ENCODE measurements at places on chromosomes 5 and 9.

DNA sequence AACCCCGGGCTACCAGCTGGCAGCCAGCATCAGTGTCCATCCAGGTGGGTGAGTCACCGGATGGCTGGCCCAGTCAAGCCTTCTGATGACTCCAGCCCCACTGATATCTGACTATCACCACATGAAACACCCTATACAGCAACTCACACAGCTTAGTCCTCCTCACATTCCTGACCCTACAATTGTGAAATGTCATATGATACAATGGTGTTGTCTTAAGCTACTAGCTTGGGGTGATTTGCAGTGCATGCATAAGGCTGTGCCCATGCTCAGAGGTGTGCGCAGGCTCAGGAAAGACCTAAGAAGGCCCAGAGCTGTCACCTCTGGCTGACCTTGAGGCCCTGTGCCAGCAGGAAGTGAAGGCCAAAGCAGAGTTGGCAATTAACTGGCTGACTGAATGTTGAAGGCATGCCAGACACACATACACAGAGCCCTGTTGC is 21.5 kb upstream of the SEMA4D start:
- no peak for DNase-seq

- DNase-seq: no peak
Observed at GRCh38 chr5:34563931-34564709, 92.0 kb upstream of the RAI14 start.

DNA sequence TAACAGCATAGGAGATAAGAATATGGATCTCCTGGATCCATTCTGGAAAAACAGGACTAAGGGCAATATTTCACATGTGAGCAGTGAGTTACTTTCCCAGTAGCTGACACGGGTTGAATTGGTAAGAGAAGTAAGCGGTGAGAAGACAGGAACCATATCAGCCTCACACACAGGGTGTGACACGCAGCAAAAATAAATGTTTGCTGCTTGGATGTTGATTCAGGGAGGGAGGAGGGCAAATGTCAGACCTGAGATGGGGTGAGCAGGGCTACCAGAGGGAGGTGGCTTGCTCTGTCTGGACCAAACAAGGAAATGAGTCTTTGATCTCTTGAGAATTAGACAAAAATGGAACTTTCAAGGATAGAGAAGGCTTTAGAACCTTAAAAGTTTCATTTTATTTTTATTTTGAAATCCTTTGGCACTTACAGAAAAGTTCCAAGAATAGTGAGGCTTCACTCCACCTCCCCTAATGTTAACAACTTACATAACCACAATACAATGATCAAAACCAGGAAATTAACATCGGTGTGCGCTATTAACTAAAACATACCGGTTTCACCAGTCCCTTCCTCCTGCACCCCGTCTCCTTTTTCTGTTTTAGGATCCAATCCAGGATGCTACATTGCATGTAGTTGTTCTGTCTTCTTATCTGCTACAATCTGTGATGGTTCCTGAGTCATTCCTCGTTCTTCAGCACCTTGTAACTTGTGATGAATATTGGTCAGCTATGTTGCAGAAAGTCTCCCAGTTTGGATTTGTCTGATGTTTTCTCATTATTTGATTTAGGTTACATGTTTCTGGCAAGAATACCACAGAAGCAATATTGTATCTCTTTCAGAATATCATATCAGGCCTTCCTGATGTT is 20.5 kb upstream of the ARHGEF28 start:
- no peak for DNase-seq

DNA sequence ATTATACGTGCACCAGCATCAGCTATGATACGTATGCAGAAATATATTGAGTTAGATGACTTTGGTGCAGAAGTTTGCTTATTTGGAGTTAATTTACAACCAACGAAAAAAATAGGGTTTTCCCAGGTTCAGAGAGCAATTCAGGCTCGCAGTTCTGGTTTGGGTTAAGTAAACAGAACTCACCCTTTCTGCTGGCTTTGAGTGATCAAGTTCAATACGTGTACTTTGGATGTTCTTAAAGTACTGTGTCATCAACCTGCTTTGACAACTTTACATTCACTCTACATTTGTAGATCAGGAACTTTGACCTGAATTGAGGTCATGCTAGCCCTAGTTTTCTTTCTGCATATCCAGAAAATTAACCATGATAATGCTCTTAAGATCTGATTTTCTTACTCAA is 40.7 kb downstream of the ACOT12 start:
- no peak for DNase-seq

DNA sequence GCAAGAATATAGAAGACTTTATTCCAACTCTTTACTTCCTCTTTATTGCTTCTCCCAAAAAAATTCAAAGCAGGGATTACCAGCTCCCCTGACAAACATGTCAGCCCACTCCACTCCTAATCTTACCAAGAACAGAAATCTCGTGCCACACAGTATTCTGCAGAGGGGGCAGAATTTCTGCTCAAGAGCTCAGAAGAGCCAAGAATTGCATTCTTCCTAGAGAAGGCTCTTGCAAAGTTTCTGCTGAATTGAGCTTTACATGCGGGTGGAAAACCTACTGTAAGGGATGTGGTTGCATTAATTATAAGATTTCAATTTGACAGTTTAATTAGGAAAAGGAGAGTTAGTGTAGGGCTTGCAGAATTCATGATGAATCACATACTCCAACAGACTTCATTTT is 428.5 kb downstream of the CETN3 start:
- no peak for DNase-seq

DNA sequence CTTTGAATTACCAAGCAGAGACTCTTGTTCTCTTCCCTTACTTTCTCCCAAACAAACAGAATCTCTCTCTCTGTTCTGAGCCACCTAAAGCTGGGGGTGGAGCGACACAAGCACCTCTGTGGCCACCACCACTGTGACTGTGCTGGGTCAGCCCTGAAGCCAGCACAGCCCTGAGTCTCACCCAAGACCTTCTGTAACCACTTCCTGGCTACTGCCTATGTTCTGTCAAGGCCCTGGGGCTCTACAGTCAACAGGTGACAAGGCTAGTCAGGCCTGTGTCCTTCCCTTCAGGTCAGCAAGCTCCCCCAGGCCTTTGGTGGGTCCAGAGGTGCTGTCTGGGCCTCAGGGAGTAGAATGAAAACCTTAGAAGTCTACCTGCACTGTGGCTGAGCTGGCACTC is 26.1 kb upstream of the SLC28A3 start:
- DNase-seq: no peak

- no peak for DNase-seq
Observed at GRCh38 chr5:42022383-42022972, 97.4 kb downstream of the FBXO4 start.

GRCh38 chr9:126606483-126606870 is 7.3 kb upstream of the LMX1B start:
- no peak for DNase-seq

DNA sequence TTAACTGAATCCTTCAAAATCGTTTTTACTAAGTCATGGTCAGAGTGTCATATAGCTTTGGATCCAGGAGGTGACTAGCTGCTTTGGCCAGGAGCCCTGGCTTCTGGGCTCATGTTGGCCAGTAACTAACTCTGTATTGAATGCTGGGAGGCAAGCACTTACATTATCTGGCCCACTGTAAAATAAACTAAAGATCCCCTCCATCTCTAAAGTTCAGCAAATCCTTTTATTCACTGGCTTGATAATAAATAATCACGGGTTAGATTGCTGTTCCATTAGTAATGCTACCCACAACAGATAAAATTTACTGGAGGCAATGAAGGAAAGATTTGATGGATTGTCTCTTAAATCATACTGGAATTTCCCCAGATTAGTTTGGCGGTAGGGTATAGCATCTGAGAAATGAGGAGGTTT is 382.2 kb upstream of the TLE4 start:
- no peak for DNase-seq

DNA sequence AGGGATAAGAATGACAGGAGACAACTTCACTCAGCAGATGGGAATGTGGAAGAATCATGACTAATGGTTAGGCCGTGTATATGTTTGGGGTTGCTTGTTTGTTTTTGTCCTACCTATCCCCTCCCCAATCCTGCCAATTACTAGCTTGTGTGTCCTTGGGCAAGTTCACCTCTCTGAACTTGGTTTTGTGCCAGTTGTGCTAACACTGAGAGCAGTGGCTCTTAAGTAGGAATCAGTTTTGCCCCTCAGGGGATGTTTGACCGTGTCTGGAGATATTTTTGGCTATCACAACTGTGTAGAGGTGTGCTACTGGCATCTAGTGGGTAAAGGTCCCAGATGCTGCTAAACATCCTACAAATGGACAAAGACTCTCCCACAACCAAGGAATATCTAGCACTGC is 287.0 kb downstream of the DMRT2 start:
- DNase-seq: no peak

DNA sequence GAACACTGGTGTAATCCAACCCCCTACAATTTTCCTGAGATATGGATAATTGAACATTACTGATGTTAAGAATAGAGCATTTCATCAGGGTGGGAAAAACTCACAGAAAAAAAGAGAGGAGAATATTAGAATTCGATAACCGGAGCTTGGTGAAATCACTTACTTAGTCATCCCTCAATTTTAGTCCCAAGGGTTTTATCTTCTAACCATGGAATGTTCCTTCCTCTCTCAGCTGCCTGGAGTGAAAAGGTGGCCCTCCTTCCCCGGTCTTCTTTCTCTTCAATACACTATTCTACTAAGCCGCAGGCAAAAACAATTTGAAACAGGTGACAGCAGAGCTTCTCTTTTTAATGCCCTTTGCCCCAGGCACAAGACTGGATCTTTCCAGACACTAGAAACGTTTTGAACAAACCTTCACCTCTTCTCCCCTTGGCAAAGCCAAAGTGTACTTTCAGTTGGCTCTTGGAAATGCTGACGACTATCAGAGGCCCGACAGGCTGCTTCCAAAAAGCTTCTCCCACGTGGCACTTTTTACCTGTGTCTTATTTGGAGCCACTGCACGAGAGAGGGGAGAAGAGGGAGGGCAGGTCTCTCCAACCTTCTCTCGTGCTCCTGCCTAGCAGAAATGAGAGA is 543.9 kb downstream of the TLE1 start:
- DNase-seq: no peak

- no peak for DNase-seq
Observed at GRCh38 chr9:132560616-132561202, 21.7 kb upstream of the BARHL1 start.

DNA sequence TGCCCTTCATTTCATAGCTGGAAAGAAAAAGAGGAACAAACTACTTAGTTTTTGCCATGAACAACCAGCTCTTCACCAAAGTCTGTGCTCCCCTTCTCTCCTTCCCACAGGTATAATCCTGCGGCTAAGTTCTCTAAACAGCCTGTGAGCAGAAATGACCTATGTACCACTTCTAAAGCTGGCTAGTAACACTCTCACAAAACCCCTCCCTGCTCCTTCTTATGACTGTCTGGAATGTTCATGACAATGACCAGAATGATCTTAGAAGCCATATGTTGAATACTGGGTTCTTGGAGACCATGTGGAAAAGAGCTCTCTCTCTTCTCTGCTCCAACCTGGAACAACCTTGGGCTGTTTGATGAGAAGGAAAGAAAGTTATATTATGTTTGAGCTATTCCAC is 12.9 kb upstream of the AMACR start:
- DNase-seq: no peak

DNA sequence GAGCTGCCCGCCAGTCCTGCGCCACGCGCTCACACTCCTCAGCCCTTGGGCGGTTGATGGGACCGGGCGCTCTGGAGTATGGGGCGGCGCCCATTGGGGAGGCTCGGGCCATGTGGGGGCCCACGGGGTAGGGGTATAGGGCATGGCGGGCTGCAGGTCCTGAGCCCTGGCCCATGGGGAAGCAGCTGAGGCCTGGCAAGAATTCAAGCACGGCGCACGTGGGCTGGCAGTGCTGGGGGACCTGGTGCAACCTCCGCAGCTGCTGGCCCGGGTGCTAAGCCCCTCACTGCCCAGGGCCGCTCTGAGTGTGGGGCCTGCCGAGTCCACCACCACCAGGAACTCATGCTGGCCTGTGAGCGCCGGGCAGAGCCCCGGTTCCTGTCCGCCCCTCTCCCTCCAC is 229.6 kb upstream of the ZNF608 start:
- no peak for DNase-seq

GRCh38 chr5:132027027-132027426 is 15.6 kb upstream of the ACSL6 start:
- DNase-seq: no peak

GRCh38 chr9:133665535-133665934 is 29.4 kb downstream of the DBH start:
- no peak for DNase-seq

DNA sequence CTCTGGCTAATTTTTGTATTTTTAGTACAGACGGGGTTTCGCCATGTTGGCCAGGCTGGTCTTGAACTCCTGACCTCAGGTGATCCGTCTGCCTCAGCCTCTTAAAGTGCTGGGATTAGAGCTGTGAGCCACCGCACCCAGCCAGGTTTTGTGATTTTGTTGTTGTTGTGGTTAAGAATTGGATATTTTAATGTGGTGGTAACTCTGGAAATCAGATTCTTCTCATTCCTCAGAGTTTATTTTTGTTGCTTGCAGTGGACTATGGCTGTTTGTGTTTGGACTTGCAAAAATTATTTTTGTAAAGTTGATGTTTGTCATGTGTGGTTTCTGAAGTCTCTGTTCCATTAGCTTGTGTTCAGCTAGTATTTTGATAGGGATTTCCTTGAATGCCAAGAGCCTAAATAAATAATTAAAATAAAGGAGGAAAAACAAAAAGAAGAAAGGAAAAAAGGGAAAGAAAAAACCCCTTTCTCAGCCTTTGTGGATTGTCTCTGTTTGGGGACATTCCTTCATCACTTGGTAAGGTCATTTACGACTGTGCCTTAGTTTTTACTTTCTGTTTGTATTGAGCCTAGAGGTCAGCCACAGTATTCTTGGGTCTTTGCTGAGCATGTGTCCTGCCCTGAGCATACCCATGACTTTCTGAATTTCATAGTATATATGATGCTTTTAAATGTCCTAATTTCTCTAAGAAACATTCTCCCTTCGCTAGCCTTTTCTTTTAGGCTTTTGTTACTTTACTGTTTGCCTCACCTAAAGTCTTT is 37.3 kb downstream of the PBX3 start:
- DNase-seq: no peak

DNA sequence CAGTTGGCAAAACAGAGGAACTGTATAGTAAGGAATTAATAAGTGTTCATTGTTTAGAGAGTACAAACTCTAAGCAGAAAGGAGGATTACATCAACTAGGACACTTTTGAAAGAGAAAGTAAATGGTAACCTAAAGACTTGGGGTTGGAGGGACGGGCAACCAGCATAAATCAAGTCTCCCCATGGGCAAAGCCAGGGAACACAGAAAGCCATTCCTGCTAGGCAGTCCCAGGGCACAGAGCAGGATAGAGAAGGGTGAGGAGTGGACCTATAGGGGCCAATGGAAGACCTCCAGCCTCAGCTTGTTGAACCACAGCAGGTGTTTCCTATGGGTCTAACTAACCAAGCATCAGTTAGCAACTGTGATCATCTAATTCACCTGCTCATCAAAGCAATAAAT is 9.2 kb upstream of the ERAP1 start:
- no peak for DNase-seq

- no peak for DNase-seq
Observed at GRCh38 chr5:145859453-145859852, 13.4 kb downstream of the GRXCR2 start.

DNA sequence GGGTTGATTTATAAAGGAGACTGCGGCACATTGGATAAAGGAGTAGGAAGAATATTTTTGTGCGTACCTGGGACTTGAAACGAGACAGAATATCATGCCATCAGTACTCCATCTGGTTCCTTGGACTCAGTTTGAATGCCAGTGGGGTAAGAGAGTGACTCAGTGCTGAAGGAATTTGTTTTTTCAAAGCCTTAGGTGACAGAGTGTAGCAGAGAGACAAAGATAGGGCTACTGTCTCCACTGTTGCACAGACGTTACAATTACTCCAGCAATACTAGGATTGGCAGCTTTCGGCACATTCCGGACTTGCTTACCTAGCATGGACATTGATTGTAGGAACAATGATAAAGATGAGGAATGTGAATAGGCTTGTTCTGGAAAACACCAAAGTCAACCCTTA is 250.7 kb downstream of the KCTD16 start:
- DNase-seq: no peak

- DNase-seq: no peak
Observed at GRCh38 chr5:109951758-109952157, 262.0 kb downstream of the MAN2A1 start.
